ENCODE measurements at places on chromosomes 4 and X.

DNA sequence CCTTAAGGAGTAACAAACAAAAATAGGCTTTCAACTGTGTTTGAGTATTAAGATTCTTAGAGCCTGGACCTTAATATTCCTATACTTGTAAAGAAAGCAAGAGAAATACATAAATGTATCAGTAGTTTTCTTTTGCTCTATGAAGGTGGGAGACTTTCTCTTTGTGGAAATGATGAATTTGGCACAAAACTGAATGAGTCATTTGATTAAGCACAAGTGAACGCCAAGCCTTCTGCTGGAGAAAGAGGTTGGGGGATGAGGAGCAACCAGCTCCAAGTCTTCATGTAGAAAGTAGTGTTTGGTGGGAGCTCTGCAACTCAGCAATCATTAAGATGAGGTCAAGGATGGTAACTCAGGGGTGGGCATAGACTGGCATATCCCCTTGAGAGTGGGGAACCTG lies 49.6 kb downstream of the MEPE start:
- no peak for DNase-seq

DNA sequence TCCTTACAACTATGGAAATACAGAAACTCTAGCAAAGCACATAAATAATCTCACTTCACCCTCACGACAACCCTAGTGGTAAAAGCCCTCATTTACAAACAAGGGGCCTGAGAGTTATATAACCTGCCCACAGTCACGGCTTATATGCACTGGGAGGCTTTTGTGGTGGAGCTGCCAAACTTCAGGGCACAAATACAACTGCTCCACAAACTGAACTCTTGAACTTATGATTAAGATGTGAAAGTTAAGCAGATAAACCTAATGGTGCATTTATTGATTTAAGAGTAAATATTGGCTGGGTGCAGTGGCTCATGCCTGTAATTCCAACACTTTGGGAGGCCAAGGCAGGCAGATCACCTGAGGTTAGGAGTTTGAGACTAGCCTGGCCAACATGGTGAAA lies 19.0 kb downstream of the SLC2A9 start:
- DNase-seq: no peak

GRCh38 chr4:138085736-138086305 lies 156.3 kb downstream of the SLC7A11 start:
- DNase-seq: no peak

GRCh38 chr4:1519787-1520661 lies 113.8 kb upstream of the NKX1-1 start:
- DNase-seq: no peak

- no peak for DNase-seq
These were observed 166.6 kb upstream of the SLC7A11 start for GRCh38 chr4:138408758-138409157.

GRCh38 chr4:158238575-158238974 lies 28.3 kb downstream of the TMEM144 start:
- DNase-seq: no peak

GRCh38 chrX:12802741-12803140 lies 11.5 kb downstream of the PRPS2 start:
- DNase-seq: no peak

DNA sequence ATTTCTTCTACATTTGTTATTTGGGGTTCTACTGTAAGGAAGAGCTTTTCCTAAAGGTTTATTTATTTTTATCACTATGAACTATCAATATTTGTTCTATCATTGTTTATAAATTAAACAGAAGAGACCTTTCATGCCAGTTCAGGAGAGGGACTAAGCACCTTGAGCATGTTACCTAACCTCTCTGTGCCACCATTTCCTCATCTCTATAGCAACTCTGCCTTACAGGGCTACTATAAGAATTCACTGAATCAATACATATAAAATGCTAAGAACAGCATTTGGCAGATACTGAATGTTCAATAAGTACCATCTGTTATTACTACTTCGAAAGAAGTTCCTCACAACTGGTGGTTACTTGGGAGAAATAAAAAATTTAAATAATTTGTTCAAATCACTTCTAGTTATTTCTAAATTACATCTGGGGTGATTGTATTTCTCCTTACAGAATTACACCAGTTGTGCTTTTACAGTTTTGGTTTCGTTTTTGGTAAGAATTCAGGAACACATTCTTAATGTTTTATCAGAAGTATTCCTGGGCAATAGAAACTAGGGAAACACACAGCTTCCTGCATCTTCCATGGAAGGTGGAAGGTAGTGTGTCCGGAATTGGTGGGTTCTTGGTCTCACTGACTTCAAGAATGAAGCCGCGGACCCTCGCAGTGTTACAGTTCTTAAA lies 32.9 kb downstream of the EREG start:
- DNase-seq: peak; percentile 2

- no peak for DNase-seq
These were observed 2.4 kb downstream of the OTUD4 start for GRCh38 chr4:145177906-145178538.

DNA sequence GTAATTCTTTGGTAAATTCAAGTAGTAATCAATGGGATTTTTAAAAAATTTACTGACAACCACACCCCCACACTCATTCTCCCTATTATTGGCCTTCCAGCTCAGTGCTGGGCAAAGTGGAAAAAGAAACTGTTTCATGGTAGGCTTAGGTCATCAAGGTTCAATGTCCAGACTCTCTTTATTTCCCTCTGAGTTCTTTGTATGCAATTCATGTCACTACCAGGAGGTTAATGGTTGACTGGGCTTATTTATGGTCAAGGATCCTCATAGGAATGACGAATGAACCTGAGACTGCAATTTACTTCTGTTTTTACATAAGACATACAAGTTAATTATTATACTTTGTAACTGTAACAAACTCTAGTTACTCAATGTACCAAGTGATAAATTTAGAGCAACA lies 403.2 kb downstream of the KLHL13 start:
- DNase-seq: no peak

GRCh38 chr4:157013656-157014055 lies 42.1 kb upstream of the PDGFC start:
- no peak for DNase-seq

- DNase-seq: no peak
These were observed 488.3 kb downstream of the CFAP47 start for GRCh38 chrX:36407836-36408235.

GRCh38 chrX:79623098-79623762 lies 256.1 kb upstream of the ITM2A start:
- DNase-seq: no peak

DNA sequence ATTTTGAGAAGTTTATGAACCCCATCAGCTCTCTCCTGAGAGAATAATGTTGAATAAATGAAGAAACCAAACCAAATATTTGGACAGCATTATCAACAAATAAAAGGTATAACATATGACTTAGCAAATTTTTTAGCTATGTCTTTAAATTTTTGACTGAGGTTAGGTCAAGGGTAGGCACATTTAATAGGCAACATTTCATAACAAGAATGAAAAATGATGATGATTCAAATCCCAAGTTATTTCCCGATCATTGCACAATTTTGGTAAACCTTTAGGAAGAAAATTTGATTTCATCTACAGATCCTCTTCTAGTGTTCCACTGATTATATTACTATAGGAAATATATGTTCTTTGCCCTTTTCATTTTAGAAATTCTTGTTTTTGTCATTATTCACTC lies 123.7 kb upstream of the TLR3 start:
- DNase-seq: no peak

- no peak for DNase-seq
These were observed 999.4 kb downstream of the GLUD2 start for GRCh38 chrX:122046815-122047214.

- no peak for DNase-seq
These were observed 194.0 kb upstream of the BOD1L1 start for GRCh38 chr4:13821522-13821921.

- DNase-seq: no peak
These were observed 271.4 kb downstream of the PTTG2 start for GRCh38 chr4:38231626-38232025.

DNA sequence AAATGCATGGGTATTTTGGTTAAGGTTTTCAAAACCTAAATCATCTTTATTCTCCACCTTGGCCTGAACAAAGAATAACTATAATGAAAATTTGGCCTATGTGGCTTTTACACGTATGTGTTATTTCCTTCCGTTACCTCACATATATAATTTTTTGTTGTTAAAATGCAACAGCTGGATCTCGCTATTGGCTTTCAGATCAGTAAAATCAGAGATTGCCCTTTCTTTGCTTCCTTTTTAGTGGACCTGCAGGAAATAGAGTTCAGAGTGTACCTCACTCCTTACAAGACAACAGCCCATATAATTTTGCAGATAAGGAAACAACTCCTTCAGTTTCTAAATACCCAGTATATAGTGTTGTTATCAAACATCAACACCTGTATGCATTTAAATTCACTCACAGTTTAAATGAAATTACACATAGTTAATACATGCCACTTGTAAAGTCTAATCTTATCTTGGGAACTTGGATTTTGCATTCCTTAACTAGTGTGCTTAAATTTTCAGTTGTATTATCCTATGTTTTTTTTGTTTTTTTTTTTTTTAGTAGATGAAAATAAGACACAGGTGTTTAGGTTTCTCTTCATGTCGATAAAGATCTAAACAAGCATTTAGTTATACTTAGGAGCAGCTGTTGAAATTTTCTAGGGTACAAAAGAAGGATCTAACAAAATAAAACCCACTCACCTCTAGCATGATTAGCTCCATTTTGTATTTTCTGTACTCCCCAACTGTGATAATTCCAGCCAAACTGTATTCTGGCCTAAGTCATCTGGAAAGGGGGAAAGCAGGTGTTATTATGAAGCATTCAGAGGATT lies 96.2 kb upstream of the SPRY1 start:
- DNase-seq: no peak

DNA sequence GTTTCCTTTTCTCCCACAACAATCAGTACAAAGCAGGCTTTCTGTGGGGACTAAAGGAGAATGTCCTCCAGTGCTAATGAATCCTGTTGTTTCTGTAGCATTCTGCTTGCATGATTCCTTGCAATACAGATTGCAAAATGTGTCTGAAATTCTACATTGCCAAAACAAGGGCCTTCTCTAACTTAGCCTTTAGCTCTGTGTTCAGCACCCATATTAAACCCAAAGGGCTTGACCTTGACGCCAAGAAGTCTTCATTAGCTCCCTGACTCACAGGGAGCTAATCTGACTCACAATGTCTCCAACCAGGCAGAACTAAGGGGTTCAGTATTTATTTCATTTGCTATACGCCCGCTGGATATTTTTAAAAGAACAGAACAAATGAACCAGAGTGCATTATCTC lies 241.4 kb upstream of the CLNK start:
- no peak for DNase-seq

GRCh38 chr4:92303621-92304027 lies at the start of gene GRID2:
Gene GRID2 (plus strand): TSS chr4:92303966.
- DNase-seq: no peak

- no peak for DNase-seq
These were observed 339.8 kb downstream of the PCDH7 start for GRCh38 chr4:31059753-31060522.

GRCh38 chr4:140195806-140196205 lies 41.8 kb upstream of the MAML3 start:
- no peak for DNase-seq

GRCh38 chr4:18318682-18319388 lies 297.3 kb upstream of the LCORL start:
- DNase-seq: no peak

DNA sequence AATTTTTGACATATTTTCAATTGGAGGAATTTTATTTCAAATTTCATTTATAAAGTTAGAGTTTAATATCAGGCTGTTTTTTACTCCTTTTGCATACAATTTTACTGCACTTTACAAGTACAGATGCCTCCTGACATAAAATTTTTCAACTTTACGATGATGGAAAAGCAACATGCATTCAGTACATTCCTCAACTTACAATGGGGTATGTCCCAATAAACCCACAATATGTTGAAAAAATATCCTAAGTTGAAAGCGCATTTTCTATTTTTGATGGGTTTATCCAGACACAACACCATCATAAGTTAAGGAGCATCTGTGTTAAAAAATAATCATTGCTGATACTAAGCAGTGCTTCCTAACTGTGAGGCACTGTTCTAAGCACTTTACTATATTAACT lies 4.3 kb downstream of the KLHL5 start:
- DNase-seq: no peak

DNA sequence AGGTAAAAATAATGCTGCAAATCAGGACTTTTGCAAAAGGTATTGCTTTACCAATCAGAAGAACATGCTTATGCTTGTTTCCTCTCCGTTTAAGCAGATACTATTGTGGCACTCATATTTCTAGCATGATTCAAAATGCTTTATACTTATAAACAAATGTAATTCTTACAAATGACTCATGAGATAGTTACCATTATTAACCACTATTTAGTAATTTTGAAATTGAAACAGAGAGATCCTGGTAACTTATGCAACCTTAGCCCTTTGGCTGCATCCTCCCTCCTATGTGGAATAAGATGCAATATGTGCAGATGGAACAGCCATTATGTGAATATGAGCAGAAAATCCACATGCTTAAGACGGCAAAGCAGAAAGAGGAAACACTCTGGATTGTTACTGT lies 164.7 kb downstream of the PCDH18 start:
- DNase-seq: no peak

- DNase-seq: no peak
These were observed 869.4 kb upstream of the FRG1 start for GRCh38 chr4:189071241-189071640.

DNA sequence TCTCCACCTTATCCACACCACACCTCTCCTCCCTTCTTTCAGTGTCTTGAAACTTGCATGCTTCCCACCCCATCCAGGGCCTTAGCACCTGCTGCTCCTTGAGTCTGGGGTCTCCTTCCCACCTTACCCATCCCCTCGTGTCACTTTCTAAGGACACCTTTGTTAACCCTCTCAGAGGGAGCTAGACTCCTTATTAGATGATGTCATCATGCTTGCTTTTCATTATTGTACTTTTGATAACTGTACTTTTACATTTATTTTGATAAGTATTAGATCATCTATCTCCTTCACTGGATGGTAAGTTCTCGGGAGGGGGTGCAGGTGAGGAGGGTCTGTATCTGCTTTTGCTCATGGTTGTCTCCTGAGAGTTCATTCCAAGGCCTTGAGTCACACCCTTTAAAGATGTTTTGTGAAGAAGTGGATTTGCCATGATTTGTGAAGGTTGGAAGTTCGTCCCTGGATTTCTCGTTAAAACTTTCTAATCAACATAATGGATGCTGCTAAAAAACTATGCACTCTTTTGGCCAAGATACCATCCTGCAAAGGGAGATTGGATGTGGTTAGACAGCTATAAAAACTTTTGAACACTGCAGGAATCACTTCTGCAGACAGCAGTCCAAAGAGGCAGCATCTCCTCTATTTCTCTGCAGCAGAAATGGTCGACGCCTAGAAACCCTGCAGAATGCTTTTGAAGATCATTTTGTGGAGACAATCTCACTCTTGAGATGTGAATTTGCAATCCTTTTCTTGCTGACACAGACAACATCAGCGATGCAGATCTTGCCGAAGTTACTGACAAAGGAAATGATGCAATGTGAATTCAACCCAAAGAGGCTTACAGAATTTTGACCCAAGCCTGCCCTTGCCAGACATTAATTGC lies 69.6 kb downstream of the ENPP6 start:
- DNase-seq: no peak

GRCh38 chr4:145587088-145587754 lies 32.0 kb upstream of the MMAA start:
- no peak for DNase-seq

GRCh38 chr4:5882947-5883346 lies 9.9 kb downstream of the CRMP1 start:
- DNase-seq: no peak
